LHCN-M2 (cell line): ENCODE measurements at places on chromosomes 1 and 21.

DNA sequence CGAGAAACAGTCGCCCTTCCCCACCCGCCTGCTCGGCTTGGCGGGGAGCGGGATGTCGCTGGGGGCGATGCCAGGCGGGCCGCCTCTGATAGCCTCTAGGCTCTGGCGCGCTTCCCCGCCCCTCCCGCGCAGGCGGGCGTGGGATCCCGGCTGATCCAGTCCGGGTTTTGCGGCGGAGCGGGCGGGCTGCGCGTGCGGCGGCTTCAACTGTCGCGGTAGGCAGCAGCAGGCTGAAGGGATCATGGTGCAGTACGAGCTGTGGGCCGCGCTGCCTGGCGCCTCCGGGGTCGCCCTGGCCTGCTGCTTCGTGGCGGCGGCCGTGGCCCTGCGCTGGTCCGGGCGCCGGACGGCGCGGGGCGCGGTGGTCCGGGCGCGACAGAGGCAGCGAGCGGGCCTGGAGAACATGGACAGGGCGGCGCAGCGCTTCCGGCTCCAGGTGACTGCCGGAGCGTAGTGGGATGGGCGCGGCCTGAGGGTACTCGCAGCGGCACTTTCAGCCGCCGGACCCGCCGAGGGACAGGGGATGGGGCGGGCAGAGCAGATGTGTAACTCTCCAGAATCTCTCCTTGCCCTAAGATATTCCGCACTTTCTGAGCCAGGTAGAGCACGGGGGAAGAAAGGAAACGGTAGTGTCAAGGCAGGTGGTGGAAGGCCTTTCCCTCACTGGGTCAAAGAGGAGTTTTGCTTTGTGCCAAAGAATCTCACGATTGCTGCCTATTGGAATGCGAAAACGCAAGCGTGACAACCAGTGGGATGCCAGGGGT is at the start of gene FAAH:
Gene FAAH (plus strand): TSS at position 210 of the 764 bp plus-strand sequence. CDS start 32 bp downstream, at position 242.
- no peak for DNase-seq

DNA sequence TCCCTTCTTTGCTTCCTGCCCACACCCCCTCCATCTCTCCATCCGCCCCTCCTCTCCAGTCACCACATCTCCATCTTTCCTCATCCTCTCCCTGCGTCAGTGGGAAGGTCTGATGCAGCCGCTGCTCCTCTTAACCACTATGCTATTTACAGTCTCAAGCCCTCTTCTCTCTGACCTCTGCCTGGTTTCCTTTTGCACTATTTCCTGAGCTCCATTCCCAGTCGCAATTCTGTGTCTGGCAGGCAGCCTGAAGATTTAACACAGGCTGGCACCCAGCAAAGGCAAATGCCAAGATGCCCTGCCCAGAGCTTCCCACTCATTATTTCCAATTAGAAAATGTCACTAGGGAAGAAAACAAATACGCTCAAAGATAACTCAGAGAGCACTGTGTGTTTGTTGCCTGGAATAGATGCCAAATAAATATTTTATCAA is 89.6 kb upstream of the LPGAT1 start:
- DNase-seq, result peak; percentile 24

GRCh38 chr1:247293047-247293446 is 37.2 kb downstream of the VN1R5 start:
- no peak for DNase-seq

- no peak for DNase-seq
Observed at GRCh38 chr1:95793893-95794292, 559.9 kb downstream of the RWDD3 start.

GRCh38 chr1:6958407-6959030 is 173.3 kb downstream of the CAMTA1 start:
- no peak for DNase-seq

DNA sequence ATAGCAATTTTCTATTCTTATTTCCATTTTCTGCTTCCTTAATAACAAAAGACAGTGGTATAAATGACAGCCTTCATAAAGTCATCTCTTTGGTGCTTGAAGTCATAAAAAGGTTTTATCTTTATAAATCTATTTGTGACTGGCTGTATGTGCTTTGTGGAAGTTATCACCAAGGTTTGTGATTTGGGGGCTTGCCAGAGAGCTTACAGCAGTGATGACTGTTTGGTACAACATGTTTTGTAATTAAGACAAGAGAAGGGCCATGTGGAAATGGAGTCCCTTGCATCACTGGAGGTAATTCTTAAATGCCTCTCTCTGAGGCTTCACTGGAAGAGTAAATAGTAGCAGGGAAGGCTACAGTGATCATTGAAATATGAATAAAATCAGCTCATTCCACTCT is 2.7 kb downstream of the SLC35F3 start:
- DNase-seq, result no peak

- no peak for DNase-seq
Observed at GRCh38 chr1:173413271-173413707, 63.8 kb upstream of the PRDX6 start.

GRCh38 chr1:205304695-205305070 is 16.9 kb downstream of the NUAK2 start:
- no peak for DNase-seq

DNA sequence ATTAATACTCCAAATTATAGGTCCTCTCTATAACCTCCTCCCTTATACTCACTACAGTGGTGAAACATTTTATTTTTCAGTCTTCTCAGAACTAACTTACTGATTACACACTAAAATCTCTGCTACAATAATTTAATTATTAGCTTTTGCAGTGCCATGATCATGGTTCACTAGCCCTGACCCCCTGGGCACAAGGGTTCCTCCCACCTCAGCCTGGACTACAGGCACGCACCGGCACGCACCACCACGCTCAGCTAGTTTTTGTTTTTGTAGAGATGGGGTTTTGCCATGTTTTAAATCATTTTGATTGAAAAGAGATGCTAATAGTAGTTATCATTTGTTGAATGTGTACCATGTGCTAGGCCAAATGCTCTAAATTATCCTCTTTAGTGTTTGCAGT is 6.3 kb downstream of the PATJ start:
- DNase-seq, result no peak

DNA sequence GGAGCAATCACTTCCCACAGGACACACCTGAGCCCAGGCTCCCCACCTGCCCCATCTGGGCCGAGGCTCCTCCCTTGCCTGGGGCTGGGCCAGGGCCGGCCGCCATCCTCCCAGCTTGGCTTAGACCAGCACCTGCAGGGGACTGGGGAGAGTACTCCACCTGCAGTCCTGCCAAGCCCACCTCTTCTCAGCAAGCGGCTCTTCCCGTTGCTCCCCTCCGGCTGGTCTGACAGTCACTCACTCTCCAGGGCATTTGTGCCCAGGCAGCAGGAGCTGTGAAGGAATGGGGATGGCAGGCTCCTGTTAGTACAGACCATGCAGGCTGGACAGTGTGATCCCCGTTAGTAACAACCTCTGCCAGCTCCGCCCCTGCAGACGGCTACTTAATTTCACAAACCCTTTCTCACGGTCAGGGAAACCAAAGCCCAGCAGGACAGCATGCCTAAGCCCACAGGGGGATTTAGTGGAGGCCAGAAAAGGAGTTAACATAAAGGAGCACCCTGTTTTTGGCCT is at the start of gene FYB2:
Gene FYB2 (minus strand): TSS at position 18 of the 513 bp plus-strand sequence. CDS start 114 bp downstream, outside the sequence.
- no peak for DNase-seq

- peak; percentile 72 for DNase-seq
Observed at GRCh38 chr1:52141513-52142219, at the start of gene ZFYVE9. ZFYVE9 (plus strand) TSS chr1:52142089; CDS start chr1:52233207, 91,118 bp downstream.

DNA sequence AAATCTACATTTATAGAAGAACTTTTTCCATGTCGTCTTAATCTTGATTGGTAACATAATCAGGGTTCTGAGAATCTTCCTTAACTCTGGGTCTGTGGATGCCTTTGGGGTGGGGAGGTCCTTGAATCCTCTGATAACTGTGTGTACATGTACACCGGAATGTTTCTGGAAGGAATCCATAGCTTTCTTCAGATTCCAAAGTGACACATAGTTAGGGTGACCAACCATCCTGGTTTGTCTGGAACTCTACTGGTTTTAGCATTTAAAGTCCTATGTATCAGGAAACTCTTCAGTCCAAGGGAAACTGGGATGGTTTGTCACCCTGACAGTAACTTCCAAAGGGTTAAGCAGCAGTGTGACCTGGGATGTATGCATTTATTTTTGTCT is 16.8 kb downstream of the STRIP1 start:
- no peak for DNase-seq

GRCh38 chr1:206963119-206963712 is 7.0 kb downstream of the FCAMR start:
- DNase-seq, result no peak

DNA sequence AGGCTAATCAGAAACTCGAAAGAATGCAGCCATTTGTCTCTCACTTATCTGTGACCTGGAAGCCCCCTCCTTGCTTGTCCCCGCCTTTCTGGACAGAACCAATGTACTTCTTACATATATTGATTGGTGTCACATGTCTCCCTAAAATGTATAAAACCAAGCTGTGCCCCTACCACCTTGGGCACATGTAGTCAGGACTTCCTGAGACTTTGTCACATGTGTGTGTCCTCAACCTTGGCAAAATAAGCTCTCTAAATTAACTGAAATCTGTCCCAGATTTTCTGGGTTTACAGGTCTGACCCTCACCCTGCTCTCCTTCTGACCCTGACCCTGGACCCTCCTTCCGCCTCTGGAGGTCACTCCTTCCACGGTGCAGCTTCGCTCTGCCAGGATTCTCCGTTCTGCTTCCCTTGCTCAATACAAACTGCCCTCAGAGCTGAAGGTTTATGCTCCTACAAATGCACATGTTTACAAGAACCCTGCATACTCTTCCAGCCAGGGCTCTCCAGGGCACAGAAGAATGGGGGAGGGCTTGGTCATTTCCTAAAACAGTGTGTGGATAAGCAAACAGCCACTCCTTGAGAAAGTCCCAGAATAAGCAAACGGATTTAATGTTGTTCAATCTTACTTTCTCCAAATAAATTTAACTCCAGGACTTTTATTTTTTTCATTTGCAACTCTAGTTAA is 160.5 kb downstream of the ACTL8 start:
- no peak for DNase-seq

- DNase-seq, result no peak
Observed at GRCh38 chr1:169650551-169650950, 20.6 kb upstream of the SELP start.

- peak; percentile 37 for DNase-seq
Observed at GRCh38 chr1:169108863-169109560, 2.5 kb downstream of the ATP1B1 start.
